ENCODE measurements at places on chromosomes 3 and 15.

GRCh38 chr3:169400874-169401273 is 262.6 kb downstream of the MECOM start:
- DNase-seq = no peak

GRCh38 chr3:17175187-17175807 is 290.5 kb downstream of the PLCL2 start:
- DNase-seq = no peak

DNA sequence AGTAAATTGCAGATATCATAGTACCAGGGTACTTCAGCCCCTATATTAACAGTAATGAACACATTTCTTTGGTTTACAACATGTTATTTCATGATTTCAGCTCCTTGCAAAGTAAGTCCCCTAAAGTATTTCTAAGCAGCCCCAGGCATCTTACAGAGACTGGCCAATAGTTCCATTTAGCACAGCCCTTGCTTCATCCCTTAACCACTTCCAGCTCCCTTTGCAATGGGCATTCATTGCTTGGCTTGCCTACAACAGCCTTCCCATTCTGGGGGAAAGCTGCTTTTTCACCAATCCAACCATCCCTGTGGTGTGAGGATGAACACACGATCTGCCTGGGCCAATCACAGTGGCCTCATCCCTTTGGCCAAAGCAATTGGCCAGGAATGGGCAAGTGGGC is 67.2 kb upstream of the XCR1 start:
- no peak for DNase-seq

DNA sequence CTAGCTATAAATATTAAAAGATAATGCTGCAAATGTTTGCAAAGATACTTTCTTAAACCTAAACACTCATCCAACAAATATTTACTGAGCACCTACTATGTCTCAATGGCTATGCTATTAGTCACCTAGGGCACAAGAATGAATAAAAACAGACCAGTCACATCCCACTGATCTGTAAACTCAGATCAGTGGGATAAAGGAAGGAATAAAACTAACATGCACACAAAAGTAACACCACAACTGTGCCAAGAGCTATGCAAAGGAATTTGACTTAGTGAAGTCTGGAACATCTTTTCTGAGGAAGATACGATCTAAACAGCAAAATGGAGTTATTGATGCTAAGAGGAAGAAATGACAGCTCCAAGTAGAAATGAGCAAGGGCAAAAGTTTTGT is 56.6 kb downstream of the CBLB start:
- DNase-seq = no peak

DNA sequence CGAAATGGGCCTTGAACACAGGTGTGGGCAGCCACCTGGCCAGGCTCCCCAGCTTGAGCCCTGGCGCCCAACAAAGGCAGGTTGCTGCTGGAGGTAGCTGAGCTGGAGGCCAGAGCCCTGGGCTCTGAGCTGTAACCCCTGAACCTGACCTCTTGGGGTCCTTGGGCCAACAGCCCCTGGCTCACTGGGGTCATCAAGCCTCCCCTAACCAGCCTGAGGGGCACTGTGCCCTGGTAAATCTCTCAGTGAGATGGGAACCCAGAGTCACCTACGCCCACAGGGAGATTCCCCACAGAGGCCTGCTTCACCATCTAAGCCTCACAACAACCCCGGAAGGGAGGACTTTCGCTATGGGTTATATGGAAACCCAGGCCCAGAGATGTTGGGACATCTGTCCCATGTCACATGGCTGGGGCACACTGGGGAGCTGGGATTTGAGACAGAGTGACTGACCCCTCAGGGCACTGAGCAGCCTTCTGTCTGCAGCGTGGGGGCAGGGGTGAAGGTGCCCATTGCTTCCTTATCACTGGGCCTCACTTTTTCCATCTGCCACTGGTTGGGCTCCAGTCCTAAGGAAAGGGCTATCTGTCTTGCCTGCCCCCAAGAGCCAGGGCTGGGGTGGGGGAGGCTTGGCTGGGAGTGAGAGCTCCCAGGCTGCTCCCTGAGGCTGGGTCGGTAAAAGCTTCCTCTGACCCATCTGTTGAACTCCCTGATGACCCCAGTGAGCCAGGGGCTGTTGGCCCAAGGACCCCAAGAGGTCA is 59.1 kb downstream of the IQSEC1 start:
- DNase-seq = no peak

DNA sequence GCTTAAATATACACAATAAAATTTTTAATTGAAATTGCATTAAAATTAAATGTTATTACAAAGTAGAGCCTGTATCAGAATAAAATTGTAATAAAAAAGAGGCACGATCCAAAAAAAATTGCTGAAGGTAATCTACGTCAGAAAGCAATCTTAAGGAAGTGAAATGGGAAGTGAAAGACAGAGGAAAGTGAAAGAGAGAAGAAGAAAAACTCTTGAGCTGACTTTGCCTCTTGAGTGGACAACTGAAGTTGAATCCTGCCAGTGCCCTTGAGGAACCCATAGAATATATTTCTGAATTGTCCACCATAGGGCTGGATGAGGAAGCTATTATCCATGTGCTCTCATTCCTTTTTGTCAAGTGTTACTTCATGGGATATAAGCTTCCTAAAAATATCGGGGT is 285.1 kb upstream of the STAC start:
- DNase-seq = no peak

DNA sequence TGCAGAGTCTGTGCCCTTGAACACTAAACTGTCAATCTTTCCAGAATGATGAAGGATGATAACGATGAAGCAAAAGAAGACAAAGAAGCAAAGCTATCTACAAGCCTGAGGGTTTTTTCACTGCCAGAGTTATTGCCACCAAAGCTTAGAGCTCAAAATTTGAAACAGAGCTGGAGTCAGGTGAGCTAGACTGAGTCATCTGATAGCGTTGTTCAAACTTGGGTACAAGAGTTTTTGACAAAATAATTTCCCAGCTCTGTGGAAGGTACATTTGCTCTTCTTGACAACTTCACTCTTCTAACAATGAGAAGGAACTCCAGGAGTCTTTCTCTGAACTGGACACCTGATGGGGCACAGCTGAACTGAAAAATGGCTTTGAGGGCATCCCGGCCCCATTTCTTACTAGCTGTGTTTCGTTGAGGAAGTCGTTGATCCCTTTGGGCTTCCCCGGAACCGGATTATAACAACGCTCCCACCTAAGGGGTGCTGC is 715 bp downstream of the MCCC1 start:
- DNase-seq = no peak

GRCh38 chr15:49199666-49200065 is 29.6 kb downstream of the GALK2 start:
- DNase-seq = no peak

DNA sequence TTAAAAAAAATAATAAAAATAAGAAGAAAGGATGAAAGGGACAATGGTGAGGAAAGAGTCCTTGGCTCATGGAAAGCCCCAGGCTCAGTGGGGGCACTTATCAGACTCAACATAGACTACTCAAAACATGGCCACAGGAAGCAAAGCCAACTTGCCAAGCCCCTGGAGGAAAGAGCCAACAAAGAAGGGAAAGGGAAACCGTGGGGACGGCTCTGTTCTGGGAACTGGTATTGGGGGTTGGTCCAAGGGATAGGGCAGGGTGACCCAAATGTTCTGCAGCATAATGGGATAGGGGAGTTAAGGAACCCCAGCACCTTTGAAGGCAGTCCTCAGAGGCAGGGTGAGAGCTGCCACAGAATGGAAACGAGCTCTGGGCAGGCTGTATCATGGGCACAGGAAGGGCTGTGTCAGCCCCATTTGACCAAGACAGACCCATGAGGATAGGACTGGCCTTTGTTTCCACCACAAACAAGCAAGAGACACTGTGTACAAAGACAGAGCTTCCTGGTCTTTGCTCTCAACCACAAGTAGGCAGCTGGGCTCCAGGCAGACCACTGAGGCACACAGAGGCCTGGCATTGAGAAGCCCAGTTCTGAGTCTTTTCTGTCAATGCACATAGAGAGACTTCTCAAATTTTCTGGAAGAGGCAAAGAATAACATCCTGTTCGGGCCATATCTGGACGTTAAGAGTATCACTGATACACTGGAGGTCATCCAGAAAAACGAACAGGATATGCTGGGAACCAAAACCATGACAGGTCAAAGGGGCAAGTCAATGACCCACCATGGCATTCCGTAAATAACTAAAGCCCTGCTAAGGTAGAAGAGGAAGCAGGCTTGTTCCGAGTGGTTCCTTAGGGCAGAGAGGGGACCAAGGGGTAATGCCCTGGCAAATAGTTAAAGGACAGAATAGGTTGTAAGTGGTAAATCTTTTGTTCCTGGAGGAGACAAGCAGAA is 10.6 kb upstream of the SEMA7A start:
- no peak for DNase-seq

GRCh38 chr15:60217161-60217560 is 180.6 kb downstream of the ANXA2 start:
- no peak for DNase-seq

DNA sequence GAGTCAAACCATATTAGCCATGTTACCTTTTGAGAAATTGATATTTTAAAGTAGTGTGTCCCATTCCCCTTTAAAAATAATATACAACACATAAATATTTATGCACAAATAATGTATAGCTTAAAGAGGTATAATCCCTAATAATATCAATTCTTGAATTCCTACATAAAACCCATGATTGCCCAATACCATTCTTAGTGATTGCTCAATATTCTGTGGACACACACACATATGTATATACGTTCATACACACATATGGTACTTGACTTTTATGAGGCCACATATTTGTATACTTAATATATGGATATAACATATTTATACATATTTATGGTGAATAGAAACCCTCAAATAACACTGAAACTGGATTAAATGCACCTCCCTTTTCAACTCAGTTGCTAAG is 367.4 kb downstream of the ZBBX start:
- no peak for DNase-seq

GRCh38 chr15:27707257-27707656 is 391.9 kb downstream of the OCA2 start:
- DNase-seq = no peak

DNA sequence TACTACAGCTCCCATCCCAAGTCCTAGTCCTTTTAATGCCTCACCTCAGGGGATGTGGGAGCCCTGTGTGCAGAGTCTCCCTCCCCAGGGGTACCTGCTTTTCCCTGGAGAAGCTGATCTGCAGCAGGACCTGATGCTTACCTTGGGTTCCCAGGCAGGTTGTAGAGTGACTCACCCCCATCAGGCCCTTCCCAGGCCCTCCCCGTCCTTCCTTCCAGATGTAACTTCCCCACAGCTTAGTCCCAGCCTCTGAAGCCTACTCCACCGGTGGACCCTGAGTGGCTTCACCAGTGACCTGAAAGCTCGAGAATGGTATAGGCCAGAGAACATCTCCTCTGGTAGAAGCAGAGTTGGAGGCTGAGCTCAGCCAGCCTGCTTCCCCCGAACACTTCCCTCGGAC is 254.2 kb upstream of the STT3B start:
- DNase-seq = no peak

DNA sequence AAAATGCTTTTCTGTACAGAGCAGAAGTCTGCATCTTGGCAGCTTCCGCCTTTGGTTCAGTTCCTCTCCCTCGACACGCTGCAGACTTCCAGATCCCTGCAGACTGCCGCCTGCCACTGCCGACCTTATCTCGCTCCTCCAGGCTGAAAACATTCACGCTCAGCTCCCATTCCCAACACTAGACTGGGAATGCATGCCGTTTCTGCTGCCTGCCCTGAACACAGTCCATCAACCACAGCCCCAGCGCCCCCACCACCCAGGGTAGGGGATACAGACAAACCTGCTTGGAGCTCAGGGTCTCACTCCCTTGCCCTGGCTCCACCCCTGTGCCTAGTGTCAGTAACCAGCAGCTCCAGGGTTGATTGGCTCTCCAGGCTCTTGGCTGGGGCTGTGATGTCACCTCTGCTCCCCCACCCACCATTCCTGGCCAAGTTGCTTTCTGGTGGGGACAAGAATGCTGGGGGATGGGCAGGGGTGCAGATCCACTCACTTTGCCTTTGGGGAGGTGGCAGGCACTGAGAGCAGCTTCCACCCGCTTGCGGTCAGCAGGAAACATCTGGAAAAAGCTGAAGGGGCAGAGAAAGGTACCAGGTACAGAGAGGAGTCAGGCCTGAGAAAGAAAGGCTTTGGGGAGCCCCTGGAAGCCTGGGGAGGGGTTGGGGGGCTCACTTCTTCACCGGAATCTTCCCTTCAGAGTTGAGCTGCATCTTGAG is 6.1 kb downstream of the PLCB2 start:
- DNase-seq = no peak

- DNase-seq = no peak
Observed at GRCh38 chr3:190197346-190197763, 76.7 kb upstream of the P3H2 start.

GRCh38 chr15:101039461-101039860 is 120.3 kb downstream of the LRRK1 start:
- no peak for DNase-seq

DNA sequence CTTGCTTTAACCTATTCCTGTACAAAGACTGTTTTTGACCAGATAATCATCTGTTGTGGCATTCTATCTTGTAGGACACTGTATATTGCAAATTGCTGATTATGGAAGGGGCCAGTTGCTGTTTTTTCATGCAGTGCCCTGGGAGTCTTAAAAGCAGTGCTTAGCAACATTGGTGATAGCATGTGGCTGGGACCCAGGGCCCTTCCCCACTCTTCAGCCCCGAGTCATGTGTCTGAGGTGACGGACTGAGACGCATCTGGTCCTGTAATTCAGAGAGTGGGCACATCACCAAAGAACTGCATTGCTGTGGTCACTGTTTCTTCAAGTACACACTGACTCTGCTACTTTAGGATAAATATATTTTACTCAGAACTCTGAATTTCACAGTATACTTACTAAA is 63.4 kb downstream of the SNRK start:
- no peak for DNase-seq

- no peak for DNase-seq
Observed at GRCh38 chr15:61295239-61295638, 66.1 kb upstream of the RORA start.

DNA sequence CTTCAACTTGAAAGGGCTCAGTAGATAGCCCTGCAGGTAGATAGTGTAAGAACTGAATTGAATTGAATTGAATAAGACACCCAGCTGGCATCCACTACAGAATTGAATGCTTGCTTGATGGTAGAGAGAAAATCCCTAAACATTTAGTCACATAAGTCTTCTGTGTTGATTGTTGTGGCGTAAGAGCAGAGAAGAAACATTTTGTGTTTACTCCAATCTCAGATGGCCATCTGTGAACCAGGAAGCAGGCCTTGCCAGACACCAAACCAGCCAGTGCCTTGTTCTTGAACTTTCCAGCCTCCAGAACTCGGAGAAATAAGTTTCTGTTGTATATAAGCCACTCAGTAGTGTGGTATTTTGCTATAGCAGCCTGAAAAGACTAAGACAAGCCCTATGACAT is 43.6 kb downstream of the SST start:
- DNase-seq = no peak

- DNase-seq = no peak
Observed at GRCh38 chr15:59166601-59167265, 39.9 kb upstream of the LDHAL6B start.

- no peak for DNase-seq
Observed at GRCh38 chr15:100338971-100339444, 2.8 kb downstream of the ADAMTS17 start.

GRCh38 chr3:11498646-11499045 is 145.1 kb downstream of the VGLL4 start:
- DNase-seq = no peak

- DNase-seq = no peak
Observed at GRCh38 chr15:74775132-74775562, 6.7 kb upstream of the CSK start.

All from stimulated activated CD4-positive, alpha-beta T cell treated with anti-CD3 and anti-CD28 coated beads, Interleukin-1b, Interleukin-23, amount 100 ng/mL, for 1 hour (primary cell).